Anterior cingulate cortex (tissue), 58 donors: ENCODE measurements at places on chromosomes 2 and 18.

- DNase-seq: no peak
These were observed 111.9 kb downstream of the TFCP2L1 start for GRCh38 chr2:121173112-121173511.

GRCh38 chr2:9803023-9803805 lies 40.1 kb upstream of the TAF1B start:
- DNase-seq: no peak

GRCh38 chr2:229927817-229928321 lies 5.6 kb downstream of the FBXO36 start:
- no peak for DNase-seq

GRCh38 chr18:5059696-5060032 lies 137.4 kb downstream of the AKAIN1 start:
- no peak for DNase-seq

DNA sequence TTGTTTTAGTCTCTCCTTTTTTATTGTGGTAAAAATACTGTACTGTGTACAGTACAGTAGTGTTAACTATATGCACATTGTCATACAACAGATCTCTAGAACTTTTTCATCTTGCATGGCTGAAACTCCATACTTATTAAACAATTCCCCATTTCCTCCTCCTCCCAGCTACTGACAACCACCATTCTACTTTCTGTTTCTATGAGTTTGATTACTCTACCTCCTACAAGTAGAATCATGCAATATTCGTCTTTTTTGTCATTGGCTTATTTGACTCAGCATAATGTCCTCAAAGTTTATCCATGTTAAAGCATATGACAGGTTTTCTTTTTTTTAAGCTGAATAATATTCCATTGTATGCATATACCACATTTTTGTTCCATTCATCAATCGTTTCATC lies 338.2 kb downstream of the AGPS start:
- no peak for DNase-seq

DNA sequence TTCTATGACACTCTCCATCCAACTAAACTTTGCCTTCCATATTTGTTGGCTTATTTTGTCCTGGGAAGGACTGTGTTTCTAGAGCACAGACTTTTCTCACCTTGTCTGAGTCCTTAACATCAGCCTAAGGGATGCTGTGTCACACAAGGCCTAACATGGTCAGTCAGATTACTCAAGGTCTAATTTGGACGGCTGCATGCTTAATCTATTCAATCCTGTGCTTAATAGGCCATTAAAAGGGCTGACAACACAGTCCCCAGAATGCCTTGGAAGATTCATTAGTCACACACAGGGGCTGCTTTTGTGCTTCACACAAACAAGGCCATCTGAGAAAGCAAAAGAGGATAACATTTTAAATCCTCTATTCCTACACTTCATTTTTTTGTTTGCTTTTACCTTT lies 84.0 kb downstream of the DYNAP start:
- no peak for DNase-seq

DNA sequence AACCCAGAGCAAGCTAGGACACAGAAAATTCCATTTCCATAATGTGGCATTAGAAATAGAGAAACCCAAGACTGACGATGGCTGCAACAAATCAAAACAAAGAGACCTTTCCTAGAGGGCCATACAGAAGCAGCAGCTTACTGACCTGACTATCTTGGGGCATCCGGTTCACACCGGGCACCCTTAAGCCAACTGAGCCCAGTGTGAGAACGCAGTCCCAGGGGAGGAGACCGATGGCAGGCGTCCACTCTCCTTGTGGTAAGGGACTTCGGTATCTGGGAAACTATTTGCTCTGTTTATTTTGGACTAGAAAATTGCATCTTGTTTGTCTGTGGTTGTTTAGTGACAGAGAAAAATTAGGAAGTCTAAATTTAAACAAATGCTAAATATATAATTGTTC lies 244.8 kb upstream of the COPS8 start:
- no peak for DNase-seq

DNA sequence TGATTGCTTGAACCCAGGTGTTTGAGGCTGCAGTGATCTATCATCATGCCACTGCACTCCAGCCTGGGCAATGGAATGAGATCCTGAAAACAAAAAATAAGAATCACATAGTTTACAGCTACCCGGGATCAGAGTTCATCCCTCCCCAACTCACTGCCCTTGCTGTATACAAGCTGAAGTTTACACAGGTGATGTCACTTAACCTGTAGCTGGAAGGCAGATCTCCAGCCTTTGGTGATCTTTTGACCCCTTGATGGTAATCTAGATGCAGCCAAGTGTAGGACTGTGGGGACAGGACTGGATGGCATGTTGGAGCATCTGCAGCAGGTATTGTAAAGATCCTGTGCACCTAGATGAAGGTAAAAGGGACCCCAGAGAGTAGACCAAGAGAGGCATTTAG lies 66.7 kb upstream of the SLC14A2 start:
- no peak for DNase-seq

- DNase-seq: no peak
These were observed 214.0 kb upstream of the CCDC68 start for GRCh38 chr18:55173291-55173690.

DNA sequence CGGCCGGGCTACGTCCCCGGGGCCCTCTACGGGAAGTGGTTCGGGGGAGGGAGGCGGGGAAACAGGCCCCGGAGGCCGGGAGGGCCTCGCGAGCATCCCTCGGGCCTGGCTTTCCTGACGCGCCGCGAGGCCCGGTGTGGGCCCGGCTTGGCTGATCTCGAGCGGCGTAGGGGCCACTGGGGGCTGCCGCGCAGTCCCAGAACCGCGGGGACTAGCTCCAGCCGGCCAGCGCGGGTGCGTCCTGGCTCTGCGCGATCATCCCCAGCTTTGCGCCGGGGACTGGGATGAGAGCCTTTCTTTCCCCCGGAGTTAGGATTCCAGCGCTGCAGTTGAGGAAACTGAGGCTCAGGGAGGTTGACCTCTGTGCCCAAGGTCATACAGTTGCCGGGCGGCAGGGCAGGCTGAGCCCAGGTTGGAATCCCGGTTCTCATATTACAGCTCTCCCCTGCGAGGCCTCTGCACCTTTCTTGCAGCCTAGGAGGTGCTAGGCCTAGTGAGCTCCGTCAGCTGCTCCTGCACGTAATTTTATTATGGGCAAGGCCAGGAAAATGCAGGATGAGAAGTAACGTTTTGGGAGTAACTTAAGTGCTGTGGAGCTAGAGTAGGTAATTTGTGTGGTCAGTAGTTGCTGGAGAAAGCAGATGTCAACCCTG lies 501 bp downstream of the LPIN1 start:
- no peak for DNase-seq

- DNase-seq: no peak
These were observed 80.5 kb downstream of the NRXN1 start for GRCh38 chr2:50951437-50951836.

GRCh38 chr2:236970656-236971010 lies 115.1 kb upstream of the COPS8 start:
- no peak for DNase-seq

DNA sequence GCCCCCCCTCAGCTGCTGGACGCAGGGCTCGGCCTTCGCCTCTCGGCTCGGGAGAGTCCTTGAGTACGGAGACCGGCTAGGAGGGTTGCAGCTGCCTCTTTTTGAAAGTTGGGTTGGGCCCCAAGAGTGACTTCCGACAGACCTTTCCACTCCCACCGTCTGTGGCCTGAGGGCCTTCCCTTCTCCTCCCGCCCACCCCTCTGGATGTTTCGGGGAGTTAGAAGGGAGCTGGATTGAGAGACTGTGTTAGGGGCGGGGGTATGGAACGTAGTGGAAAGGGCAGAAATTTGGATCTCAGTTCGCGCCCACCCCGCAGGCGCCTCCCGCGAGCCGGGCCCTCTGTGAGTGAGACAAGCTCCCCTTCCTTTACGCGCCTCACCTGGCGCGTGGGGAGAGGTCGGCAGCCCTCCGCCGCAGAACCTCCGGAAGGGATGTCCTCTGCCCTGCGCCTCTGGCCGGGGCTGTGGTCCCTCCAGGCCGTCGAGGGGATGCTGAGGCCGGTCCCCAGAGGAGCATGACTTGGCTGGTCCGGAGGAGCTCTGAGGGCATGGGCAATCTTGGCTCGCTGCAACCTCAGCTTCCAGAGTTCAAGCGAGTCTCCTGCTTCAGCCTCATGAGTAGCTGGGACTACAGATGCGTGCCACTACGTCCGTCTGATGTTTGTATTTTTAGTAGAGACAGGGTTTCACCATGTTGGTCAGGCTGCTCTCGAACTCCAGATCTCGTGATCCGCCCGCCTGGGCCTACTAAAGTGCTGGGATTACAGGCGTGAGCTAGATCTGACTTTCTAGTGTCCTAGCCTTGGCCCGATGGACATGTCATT lies 15.9 kb downstream of the C2orf74 start:
- no peak for DNase-seq

DNA sequence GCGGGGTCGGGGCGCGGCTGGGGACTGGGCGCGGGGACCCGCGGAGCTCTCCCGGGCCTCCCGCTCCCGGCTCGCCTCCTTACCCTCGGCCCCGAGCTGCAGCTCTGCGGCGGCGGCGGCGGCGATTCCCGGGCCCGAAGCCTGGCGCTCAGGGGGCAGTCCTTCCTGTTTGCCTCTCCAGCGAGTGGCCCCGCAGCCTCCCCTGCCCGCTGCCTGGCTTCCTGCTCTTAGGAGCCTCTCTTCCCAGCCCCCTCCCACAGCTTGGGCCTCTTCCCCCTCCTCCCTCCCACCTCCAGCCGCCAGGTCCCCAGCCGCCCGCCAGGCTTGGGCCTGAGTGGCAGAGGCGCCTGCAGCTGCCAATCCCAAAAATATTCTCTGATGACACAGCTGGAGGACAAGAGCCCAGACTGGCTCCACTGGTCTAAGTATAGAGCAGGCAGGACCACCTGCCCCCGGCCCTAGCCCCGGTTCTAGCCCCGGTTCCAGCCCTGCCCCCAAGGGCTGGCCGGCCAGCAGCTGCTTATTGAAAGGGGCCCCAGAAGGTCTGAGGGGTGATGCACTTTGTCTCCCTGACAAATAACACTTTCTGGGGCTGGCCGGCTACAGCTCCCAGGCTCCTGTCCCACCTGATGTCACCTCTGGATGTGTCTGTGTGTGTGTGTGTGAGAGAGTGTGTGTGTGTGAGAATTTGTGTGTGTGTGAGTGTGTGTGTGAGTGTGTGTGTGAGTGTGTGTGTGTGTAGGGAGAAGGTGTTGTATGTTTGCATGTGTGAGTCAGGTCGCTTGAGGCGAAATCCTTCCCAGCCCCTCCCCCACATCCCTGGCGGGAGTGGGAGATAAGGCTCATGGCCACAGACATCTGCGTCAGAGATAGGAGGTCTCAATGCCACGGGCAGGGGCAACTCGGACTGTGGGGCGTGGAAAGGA lies at the start of gene OBSL1:
Gene OBSL1, minus strand, starts transcription at position 229 of the 926 bp plus-strand sequence. CDS start 307 bp downstream, outside the sequence.
- DNase-seq: peak; percentile 28

DNA sequence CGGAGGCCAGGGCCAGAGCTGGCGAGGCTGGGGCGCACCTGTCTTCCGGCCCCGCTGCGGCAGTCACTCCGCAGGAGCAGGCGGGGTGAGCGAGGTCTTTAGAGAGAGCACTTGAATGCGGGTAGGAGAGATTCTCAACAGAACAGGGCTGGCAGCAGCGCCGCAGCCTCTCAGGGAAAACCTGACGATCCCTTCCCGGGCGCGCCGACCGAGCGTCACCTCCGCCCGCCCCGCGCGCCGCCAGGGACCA lies 526 bp downstream of the PRKRA start:
- no peak for DNase-seq
